ENCODE measurements at places on chromosomes 1 and 21.
A peak's percentile ranks its signal among the peaks of the same experiment; 100 is the strongest.

DNA sequence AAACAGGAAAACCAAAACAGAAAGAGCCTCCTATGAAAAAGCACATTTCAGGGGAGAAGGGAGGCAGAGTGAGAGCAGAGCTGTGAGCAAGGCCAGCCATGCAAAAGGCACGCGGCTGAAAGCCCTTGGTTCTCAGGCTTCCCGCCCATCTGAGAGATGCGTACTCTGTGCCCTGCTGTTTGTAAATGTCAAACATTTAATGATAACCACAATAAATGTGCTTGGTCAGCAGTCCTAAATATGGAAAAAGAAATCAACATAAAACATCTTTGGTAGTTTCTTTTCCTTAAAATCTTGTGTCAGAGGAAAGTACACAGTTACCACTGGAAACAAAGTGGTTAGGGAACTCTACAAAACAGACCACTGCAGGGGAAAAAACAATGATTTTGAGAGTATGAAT is 283.1 kb downstream of the DSCAM start:
- DNase-seq, result no peak

DNA sequence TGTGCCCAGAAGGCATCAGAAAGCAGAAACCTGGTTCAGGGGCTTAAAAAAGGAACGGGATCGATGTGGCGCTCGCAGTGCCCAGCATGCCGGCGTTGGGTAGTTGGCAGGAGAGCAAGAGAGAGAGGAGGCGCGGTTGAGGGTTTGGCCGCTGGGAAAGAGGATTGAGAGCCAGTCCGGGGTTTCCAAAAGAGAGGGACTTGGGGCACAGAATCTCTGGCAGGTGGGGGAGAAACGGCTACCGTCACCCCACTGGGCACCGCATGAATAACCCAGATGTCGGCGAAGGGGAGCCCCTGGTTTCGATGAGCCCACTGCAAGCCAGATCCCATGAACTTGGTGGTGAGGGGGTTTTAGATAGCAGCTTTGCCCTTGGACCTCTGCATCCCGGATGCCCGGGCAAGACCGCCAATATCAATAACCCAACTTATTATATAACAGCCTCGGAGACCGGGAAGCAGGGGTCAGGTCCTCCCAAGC is 60.4 kb upstream of the ACOT11 start:
- no peak for DNase-seq

DNA sequence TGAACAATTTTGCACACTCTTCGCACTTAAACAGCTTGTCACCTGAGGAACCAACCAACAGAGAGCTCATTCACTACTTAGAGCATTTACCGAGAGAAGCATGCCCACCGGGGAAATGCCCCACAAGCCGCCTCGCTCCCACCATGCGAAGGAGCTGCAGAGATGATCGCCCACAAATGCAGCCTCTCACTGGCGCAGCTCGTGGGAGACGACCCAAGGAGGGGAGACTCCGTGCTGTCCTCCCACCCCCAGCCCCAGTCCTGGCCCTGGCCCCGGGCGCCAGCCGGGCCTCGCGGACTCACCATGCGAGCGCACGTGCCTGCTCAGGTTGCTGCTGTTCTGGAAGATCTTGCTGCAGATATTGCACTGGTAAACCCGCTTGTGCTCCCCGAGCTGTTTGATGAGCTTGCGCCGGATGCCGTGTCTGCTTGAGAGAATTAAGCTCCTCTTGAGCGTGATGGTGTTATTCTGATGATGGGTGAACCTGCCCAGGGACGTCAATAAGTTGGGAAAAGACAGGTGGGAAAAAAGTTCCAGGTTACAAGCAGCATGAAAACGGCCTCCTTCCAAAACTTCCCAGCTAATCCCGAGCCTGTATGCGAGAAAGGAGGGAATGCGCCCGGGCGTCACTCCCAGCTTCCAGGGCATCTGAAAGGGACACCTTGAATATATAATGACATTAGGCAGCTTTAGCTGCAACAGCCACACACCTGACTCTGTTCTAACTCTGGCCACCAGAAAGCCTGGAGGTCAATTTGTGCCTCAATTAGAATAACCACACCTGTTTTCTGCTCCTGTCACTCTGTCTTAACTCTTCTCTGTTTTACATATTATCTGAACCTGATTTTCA is 42.8 kb downstream of the PRDM15 start:
- no peak for DNase-seq

GRCh38 chr21:37005548-37006485 is 685 bp upstream of the RIPPLY3 start:
- DNase-seq, result no peak

- DNase-seq, result no peak
These were observed 53.6 kb upstream of the RUNX1 start for GRCh38 chr21:35102488-35103371.

DNA sequence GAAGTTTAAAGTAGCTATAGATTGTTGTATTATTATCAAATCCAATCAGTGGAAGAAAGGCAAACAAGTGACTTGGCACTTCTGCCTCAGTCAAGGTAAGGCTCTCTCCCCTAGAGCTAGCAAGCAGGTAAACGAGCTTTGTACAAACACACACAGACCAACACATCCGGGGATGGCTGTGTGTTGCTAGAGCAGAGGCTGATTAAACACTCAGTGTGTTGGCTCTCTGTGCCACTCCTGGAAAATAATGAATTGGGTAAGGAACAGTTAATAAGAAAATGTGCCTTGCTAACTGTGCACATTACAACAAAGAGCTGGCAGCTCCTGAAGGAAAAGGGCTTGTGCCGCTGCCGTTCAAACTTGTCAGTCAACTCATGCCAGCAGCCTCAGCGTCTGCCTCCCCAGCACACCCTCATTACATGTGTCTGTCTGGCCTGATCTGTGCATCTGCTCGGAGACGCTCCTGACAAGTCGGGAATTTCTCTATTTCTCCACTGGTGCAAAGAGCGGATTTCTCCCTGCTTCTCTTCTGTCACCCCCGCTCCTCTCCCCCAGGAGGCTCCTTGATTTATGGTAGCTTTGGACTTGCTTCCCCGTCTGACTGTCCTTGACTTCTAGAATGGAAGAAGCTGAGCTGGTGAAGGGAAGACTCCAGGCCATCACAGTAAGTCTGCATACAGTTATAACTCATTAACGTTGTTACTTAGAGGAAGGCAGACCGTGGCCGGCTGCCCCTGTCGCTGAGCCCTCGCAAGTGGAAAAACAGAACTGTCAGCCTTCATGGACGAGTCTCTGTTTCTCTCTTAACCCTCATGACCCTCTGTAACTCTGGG is at the start of gene PALMD:
Gene PALMD (plus strand): TSS at position 415 of the 833 bp plus-strand sequence. CDS start 205 bp downstream, at position 620.
- no peak for DNase-seq

- DNase-seq, result no peak
These were observed 4.1 kb upstream of the EVA1B start for GRCh38 chr1:36327421-36328087.

DNA sequence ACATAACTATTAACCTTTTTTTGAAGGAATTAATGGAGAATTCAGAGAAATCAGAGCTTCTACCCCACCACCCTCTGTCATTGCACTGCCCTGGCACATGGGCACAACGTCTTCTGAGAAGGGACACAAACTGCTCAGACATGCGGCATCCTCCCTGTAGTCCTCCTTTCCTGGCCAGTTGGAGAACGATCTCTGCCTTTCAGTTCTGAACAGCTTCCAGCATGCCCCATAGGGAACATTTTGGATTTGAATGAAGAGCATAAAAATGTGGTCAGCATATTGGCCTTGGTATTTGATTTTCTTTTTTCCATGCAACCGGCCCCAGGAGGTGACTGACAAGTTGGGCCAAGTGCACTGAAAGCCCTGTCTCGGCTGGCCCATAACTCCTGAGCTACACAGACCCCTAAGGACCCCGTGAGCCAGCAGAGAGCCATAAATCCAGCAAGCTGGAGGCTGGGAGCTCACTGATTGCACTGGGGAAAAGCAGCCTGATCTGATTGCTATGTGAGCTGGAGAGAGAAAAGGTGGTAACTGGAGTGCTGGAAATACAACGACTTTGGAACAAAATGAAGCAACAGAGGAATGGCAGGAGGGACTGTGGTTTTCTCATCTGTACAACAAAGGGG is 10.9 kb upstream of the BLACAT1 start:
- DNase-seq, result no peak

DNA sequence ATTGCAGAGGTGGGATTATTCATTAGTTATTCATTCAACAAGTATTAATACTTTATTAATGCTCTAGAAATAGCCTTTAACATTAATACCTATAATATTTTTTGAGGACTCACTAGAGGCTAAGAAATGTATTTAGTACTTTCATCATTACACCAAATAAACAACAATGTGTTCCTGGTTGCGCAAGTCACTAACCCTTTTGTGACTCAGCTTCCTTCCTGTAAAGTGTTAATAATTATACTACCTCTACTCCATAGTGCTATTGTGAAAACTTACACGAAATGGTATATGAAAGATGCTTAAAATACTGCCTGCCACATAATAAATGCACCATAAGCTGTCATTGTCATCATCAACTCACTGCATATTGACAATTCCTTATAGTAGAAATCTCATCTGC is 431.0 kb downstream of the DPYD start:
- DNase-seq, result no peak

- DNase-seq, result no peak
These were observed 372.8 kb downstream of the PTBP2 start for GRCh38 chr1:97094247-97094972.

GRCh38 chr1:241532162-241532531 is at the start of gene KMO:
Gene KMO (plus strand): TSS chr1:241532378. CDS start chr1:241532445, 67 bp downstream.
- DNase-seq, result no peak

- no peak for DNase-seq
These were observed 7.7 kb downstream of the AIM2 start for GRCh38 chr1:159068886-159069285.

- DNase-seq, result no peak
These were observed 128.0 kb downstream of the ADAMTS1 start for GRCh38 chr21:26717146-26717739.

- DNase-seq, result no peak
These were observed 183.3 kb downstream of the PTGER3 start for GRCh38 chr1:70864302-70864701.

GRCh38 chr1:160352555-160352954 is 9.4 kb downstream of the NCSTN start:
- no peak for DNase-seq

- no peak for DNase-seq
These were observed 7.2 kb downstream of the TRAPPC3 start for GRCh38 chr1:36142121-36142520.

DNA sequence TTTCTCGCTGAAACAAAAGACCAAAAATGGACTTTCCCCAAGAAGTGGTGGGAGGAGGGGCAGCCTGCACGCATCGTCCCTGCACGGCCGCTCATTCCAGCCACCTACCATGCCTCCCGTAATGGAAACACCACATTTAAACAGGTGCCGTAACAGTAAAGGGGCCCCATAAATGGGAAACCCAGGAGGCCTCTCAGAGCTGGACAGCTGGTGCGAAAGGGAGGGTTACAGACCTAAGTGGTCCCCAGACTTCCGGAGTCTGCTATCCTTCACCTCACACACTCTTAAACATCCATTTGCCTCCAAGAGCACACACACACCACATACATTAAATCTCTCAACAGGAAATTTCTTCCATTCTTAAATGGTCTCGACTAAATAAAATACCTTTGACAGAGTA is 120.7 kb upstream of the SOD1 start:
- no peak for DNase-seq

DNA sequence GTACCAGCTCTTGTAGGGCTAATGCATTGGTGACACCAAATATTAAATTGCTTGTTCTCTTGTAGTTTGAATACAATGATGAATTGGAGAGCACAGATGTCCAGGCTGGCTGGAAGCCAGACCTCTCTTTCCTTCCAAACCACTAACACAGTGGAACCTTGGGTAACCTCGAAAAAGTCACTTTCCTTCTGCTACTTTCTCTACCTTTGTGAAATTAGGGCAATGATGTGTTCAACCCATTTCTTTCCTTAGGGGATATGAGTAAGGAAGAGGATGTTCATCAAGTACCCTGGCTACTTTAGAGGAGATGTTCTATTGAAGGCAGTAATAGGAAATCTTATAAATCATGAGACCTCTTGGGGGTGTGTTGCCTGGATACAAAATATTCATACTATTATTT is 55.7 kb downstream of the XCL2 start:
- DNase-seq, result no peak

GRCh38 chr1:212432272-212432660 is 454 bp upstream of the NENF start:
- DNase-seq, result no peak

DNA sequence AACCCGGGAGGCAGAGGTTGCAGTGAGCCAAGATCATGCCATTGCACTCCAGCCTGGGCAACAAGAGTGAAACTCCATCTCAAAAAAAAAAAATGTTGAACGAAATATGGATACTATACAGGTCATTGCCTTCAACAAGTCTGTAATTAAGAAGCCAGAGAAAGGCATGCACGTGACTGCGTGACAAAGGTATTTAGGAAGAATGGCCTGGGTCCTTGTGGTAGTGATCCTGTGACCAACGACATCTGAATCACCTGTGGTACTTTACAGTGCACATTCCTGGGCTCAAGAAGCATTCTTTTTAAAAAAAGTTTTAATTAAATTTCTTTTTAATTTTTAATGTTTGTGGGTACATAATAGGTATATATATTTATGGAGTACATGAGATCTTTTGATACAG is 115.0 kb downstream of the GREM2 start:
- no peak for DNase-seq

- DNase-seq, result peak; percentile 43
These were observed 18.8 kb downstream of the KNCN start for GRCh38 chr1:46532498-46533178.

DNA sequence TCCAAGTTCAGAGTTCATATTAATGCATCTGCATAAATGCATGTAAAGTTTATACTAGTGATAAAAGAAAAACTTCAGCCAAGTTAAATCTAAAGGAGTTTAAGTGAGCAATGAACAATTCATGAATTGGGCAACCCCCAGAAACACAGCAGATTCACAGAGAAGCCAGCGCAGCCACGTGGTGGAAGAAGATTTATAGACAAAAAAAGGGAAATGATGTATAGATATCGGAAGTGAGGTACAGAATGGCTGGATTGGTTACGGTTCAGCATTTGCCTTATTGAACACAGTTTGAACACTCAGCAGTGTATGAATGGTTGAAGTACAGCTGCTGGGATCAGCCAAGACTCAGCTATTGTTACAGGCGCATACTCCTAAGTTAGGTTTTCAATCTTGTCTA is 5.7 kb downstream of the AK5 start:
- DNase-seq, result no peak

- no peak for DNase-seq
These were observed 8.4 kb downstream of the RORC start for GRCh38 chr1:151823175-151823574.

GRCh38 chr1:66999640-67000400 is 54.1 kb downstream of the SLC35D1 start:
- no peak for DNase-seq

GRCh38 chr1:64906447-64906846 is 59.9 kb downstream of the JAK1 start:
- no peak for DNase-seq

GRCh38 chr1:207039380-207040180 is 7.0 kb upstream of the C1orf116 start:
- no peak for DNase-seq

DNA sequence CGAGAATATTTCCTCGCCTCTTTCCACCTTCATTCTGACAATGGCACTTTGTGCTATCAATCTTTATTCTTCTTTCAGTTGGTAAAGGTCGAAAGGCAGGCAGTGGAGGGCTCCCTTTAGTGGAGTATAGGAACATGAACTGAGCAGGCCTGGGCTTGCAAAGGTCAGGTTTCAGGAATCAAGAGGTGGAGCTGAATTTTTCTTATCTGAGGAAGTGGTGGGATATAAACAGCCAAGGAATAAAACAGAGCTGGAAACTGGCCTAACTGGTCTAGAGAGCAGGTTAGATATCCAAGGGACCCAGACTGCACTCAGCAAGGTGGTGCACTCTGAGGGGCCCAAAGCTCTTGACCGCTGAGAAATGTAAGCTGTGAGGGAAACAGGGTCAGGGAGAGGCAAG is 99.1 kb downstream of the PLA2G4A start:
- no peak for DNase-seq

GRCh38 chr1:181141431-181141910 is 53.0 kb downstream of the IER5 start:
- DNase-seq, result no peak

Measured in stimulated activated CD8-positive, alpha-beta memory T cell treated with anti-CD3 and anti-CD28 coated beads, Interleukin-4, amount 100 ng/mL, for 1 hour (primary cell).